Stimulated activated CD8-positive, alpha-beta memory T cell treated with anti-CD3 and anti-CD28 coated beads, Interleukin-7, amount 100 ng/mL, for 1 hour (primary cell): ENCODE measurements at places on chromosomes 13 and 19.

DNA sequence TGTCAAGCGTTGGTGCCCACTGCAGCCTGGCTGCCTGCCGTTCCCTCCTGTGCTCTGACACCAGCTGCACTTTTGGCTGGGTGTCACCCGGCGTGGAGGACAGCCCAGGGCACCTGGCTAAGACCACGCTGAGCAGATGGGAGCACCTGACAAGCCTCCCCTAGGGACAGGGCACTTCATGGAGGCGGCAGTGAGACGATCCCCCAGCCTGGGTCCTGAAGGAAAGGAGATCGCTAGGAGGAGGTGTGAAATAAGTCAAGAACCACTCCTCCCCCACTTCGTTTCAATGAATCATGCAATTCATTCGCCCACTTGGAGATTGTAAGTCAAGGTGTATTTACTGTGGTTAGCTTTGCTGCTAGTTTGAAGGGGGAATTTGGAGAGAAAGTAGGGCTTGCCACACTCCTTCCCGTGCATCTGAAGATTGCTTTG lies 38.8 kb downstream of the VSTM2B start:
- DNase-seq: no peak

DNA sequence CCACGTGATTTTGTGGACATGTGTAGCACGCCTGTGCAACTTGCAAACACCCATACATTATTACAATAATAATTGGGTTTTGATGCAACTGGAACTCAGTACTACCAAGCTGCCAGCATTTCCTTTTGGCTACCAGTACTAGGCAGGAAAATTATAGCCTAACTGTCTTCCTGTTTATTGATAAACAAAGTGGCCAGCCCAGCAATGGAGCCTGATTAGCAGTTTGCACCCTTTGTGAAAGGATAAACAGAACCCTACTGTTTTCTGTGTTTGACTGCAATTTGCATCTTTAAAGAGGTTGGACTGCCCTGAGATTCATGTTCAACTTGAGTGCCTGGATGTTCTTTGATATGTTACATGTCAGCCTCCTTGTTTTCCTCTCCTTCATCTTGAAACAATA lies 173.9 kb downstream of the ZIC5 start:
- no peak for DNase-seq

DNA sequence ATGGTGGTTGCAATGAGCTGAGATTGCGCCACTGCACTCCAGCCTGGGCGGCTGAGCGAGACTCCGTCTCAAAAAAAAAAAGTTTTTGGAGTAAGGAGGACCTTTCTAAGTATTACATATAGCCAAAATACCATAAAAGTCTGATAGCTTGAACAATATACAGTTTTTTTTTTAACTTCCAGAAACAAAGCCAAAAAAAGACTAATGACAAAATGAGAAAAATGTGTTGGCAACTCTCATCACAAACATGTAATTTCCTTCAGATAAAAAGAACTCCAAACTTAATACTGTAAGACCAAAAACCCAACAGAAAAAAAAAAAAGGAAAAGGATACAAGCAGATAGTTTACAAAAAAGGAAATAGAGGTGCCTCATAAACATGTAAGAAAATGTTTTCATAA lies 68.2 kb upstream of the MED4 start:
- no peak for DNase-seq

- DNase-seq: no peak
Measured at GRCh38 chr13:38630780-38631179, 56.1 kb upstream of the FREM2 start.

DNA sequence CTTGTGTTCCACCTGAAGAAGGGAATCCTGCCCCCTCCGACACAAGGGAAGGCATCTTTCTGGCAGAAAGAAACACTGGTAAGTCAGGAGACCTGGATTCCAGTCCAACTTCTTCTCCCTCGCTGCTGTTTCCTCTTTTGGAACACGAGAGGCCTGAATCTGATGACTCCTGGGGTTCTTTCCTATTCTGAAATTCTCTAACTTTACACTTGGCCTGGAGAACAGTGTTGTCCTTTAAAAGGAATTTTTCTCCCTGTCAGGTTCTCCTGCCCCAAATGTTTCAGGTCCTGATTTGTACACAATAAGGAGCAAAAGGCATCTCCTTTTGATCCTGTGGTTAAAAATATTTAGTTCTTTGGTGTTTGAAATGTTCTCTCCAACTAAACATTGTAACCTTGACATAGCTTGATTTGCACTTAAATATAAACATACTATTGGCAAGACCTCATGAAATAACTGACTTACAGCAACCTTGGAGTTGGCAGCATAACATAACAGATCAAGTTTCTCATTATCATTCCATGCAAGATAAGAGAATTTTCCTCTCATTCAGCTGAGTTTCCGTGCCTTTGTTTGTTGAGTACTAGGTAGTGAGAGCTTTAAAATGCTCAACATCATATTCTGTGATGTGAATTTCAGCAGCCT lies 244.8 kb downstream of the COG6 start:
- DNase-seq: no peak

DNA sequence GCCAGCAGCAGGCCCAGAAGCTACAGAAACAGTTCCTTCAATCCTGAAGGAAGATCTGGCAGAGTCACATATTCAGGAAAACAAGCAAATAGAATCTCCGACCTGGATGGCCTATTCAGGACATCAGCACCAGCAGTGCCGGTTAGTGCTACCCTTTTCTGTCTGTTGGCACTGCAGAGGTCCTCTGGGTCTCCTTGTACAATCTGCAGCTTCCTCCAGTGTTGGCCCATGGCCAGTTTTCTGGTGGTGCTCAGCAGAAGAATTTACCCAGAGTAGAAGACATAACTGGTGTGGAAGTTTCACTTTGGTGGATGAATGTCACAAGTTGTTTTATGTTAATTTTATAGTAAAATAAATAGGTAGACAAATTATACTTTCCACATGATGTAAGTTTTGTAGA lies 498.1 kb downstream of the COG6 start:
- DNase-seq: no peak

DNA sequence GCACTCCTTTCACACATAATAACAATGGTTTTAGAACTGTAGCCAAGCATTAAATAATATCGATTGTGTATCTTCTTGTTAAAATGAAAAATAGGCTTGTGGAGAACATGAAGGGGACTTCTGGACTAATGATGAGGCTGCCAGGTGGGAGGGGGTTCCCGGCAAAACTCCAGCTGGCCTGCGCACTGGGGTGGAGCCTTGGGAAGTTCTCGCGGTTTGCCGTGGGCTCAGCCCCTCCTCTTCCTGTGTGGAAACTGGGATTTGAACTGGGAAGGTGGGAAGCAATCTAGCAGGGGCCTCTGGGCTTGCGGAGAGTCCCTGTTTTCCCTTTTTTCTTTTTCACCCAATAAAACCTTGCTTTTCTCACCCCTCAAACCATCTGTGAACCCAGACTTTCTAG lies 113.7 kb upstream of the SLITRK1 start:
- DNase-seq: no peak

DNA sequence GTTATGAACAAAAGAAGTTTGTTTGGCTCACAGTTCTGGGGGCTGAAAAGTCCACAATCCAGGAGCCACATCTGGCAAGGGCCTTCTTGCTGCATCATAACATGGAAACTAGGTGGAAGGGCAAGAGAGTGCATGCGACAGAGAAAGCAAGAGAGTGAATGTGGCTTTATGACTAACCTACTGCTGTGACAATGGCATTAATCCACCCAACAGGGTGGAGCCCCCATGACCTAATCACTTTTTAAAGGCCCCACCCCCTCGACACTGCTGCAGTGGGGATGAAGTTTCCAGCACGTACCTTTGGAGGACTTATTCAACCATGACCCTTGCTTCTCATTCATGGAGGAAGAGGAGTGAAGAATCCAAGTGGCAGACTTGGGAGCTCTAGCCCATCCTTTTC lies 30.0 kb upstream of the RFXAP start:
- no peak for DNase-seq

DNA sequence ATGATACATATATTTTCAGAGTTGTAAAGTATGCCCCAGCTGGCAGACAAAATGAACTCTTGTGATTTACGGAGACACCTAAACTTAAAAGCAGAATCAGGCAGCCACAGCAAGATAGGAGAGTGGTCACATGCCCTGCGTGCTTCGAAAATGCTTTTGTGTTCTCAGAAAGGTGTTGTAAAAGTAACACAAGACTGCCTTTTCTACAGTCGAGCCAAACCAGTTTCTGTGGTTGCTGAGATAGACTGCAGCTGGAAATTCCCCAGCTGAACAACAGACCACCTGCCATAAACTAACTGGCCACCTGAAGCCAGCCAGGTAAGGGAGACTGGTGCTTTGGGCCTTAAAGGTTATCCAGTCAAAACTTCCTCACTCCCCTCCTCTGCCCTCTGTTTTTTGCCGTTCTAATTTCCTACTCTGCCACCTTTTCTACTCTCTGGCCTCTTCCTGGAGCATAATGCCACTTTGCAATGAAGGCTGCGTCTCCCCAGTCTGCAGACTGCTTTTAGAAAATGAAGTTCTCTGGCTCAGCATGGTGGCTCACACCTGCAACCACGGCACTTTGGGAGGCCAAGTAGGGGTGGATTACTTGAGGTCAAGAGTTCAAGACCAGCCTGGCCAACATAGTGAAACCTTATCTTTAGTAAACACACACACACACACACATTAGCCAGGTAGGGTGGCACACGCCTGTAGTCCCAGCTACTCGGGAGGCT lies 381.2 kb upstream of the SLITRK1 start:
- DNase-seq: no peak

GRCh38 chr13:63501702-63502101 lies 2086.1 kb upstream of the PCDH20 start:
- no peak for DNase-seq

DNA sequence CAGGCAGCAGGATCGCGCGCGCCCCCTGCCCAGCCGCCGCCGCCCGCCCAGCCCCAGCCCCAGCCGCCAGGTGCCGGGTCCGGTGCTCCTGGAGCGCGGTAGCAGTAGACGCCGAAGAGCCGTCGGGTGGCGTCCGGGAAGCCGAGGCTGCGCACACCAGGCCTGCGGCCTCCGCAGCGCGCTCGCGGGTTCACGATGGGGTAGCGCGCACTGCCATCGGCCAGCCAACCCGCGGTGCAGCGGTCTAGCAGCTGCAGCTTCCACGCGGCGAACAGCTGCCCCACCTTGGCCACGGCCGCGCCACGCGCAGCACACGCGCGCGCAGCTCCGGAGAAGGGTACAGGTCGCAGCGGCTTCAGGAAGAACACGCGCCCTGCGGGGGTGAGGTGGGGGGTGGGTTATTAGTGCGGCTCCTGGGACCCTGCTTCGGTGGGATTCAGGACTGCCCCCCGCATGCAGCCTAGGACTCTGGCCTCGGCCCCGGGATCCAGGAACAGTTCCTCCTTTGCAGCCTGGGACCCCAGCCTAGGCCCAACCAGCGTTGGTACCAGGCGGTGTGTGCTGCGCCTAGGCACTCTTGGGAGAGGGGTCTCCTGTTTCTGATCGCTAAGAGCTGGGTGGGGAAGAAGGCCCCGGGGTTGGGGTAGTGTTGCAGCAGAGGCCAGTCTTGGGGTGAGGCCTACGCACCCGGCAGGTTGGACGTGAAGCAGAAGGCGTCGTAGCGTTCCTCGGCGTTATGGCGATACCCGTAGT lies 15.1 kb downstream of the TM6SF2 start:
- DNase-seq: no peak

GRCh38 chr19:44623080-44623479 lies 9.7 kb downstream of the IGSF23 start:
- no peak for DNase-seq

GRCh38 chr19:33482476-33482875 lies 39.1 kb downstream of the PEPD start:
- DNase-seq: no peak

DNA sequence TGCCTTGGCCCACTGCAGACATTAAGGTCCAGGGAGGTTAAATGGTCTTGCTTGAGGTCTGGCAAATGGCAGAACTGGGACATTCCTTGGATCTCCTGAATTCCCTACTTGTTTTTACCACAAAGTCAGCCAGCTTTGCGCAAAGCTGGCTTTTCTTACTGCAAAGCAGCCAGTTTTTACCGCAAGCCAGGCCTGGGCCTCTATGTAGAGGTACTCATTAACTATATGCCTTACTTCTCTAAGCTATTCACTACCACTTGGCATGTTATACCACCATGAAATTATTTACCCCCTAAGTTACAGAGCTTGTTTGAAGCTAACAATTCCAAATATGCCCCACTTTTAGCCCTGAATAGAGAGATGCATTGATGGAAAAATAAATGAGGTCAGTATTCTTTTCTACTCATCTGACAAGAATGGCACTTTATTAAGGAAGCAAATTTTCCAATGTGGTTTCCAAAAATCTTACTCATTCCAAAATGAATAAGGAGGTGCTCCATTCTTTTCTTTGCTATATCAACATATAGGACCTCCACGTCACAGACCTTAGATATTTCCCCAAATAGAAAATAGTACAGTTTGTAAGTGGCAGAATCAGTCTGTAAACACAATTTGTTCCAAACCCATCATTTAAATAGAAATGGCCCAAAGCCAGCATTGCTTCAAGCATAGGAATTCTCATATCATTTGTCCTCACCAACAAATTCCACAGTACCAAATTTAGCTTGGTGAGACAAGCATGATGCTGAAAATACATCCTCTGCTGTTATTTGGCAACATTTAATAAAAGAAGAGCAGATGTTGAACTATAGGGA lies 143.9 kb upstream of the TSC22D1 start:
- DNase-seq: no peak

- no peak for DNase-seq
Measured at GRCh38 chr19:18098891-18099622, 1.5 kb downstream of the MAST3 start.

- no peak for DNase-seq
Measured at GRCh38 chr13:30766231-30766630, 30.9 kb downstream of the ALOX5AP start.

GRCh38 chr13:40315416-40316064 lies 350.9 kb downstream of the FOXO1 start:
- no peak for DNase-seq

DNA sequence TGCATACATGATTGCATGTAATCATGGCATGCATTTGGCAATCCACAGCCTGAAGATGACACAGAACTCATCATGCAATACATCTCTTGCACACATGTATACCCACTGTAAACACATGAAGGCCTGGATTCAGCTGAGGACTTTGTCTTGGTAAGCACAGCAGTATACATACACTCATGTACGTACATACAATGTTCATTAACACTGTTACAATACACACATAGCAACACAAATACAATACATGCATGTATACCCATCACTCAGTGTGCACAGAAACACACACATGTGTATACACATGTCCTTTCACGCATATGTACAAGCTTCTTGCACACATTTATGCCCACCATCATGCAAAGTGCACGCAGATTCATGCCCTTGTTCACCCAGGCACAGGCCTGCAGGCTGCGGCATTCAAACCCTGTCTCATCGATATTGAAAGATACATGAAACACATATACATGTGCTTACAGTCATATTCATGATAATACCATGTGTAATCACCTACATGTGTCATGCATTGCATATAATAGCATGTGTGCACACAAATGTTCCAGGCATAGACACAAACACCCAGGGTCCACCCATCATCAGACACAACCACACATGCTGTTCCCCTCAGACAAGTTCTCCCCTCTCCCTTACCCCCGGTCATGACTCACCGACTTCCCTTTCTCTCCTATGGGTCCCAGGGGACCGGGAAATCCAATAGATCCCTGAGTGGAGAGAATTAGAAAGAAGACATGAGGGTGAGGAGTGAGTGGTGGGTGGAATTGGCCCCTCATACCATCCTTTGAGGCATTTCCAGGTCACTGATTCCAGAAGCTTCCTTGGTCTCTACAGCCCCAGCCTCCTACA lies 28.7 kb downstream of the COL5A3 start:
- no peak for DNase-seq
